Activated gamma-delta T cell treated with anti-CD3 and anti-CD28 coated beads, Interleukin-2, amount 50 U/mL, for 16 hours (primary cell): ENCODE measurements at places on chromosomes 5 and 9.

- DNase-seq, result no peak
Measured at GRCh38 chr5:53237876-53238275, 128.3 kb upstream of the MOCS2 start.

DNA sequence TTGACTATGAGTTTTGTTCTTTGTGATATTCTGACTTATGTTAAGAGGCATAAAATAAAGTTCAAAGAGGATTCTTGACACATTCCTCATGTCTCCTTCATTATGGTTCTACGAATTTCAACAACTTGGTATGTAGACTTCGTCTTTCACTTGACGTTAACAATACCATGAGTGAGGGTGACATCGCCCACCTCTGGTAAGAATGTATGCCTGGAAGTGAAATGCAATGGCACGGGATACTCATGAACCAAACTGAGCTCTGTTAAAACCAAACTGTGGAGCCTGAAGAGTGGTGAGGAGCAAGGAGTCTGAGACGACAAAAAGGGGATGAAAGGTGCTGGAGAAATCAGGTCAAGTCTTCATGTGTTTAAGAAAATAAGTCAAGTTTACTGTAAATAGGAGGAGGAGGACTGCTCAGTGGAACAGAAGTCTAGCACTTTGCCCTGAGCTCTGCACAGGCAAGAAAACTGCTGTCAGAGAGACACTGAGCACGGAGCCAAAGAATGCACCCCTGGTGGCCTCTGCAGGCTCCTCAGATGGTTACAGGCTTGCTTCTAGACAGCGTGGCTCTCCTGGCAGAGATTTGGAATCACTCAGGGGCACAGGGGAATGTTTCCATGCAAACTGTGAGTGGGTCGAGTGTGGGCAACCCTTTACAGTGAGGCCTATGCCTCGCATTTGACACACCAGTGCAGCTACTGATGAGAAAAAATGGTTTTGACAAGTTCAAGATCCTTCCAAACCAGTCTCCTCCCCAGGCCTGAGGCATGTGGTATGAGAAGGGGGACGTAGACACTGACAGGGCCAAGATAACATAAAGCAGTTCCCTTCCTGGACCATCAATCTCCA, 470.1 kb downstream of the IRX1 start:
- DNase-seq, result no peak

GRCh38 chr9:84758817-84759216, 89.3 kb downstream of the NTRK2 start:
- DNase-seq, result no peak

DNA sequence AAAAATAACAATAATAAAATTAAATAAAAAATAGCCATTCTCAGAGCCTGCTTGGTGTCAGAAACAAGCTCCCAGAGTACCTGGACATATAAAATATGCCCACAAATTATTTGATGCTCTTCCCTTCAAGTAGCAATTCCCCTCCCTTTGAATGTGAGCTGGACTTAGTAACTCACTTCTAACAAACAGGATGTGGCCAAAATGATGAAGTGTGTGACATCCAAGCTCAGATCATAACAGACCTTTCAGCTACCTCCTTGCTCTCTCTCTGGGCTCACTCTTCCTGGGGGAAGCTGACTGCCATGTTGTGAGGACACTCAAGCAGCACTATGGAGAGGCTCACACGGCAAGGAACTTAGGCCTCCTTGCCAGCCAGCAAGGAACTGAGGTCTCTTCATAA, 69.0 kb downstream of the SPRY4 start:
- no peak for DNase-seq

GRCh38 chr5:160084144-160084543, 35.1 kb downstream of the PWWP2A start:
- DNase-seq, result no peak

- no peak for DNase-seq
Measured at GRCh38 chr5:64299805-64300204, 134.2 kb downstream of the RNF180 start.

GRCh38 chr5:58671155-58671554, 88.3 kb downstream of the RAB3C start:
- no peak for DNase-seq
